ENCODE measurements at places on chromosomes 2 and 18. TPM values are rescaled to one million over a fixed set of nuclear protein-coding genes. Genes with fewer than 3 reads are reported as not detected.

The BOLL gene
- total RNA-seq: not detected

GRCh38 chr2:55856936-55857335, 66.6 kb downstream of the EFEMP1 start:
- no peak for DNase-seq

GRCh38 chr2:165660361-165660760, 133.7 kb downstream of the GALNT3 start:
- no peak for DNase-seq

The NLRC4 gene
- total RNA-seq: not detected

The SLC23A3 gene
- 7.1 TPM for total RNA-seq

The DYNAP gene
- total RNA-seq: not detected

- no peak for DNase-seq
These were observed 164.0 kb downstream of the RDH14 start for GRCh38 chr2:18396329-18397010.

GRCh38 chr2:109265369-109265768, 136.4 kb downstream of the SH3RF3 start:
- DNase-seq: no peak

- no peak for DNase-seq
These were observed 43.4 kb upstream of the ROCK2 start for GRCh38 chr2:11387843-11388242.

GRCh38 chr18:26335156-26335555, 108.9 kb downstream of the TAF4B start:
- no peak for DNase-seq

- DNase-seq: no peak
These were observed 390.8 kb downstream of the TGIF1 start for GRCh38 chr18:3840766-3841165.
